ENCODE measurements at places on chromosomes 6 and 20.

GRCh38 chr6:46390153-46390876 lies 100.9 kb downstream of the RCAN2 start:
- DNase-seq: no peak

GRCh38 chr6:130307752-130308361 lies 58.0 kb upstream of the TMEM200A start:
- DNase-seq: peak; percentile 37

GRCh38 chr20:49278818-49279676 lies 1.2 kb upstream of the ZNFX1 start:
- no peak for DNase-seq

DNA sequence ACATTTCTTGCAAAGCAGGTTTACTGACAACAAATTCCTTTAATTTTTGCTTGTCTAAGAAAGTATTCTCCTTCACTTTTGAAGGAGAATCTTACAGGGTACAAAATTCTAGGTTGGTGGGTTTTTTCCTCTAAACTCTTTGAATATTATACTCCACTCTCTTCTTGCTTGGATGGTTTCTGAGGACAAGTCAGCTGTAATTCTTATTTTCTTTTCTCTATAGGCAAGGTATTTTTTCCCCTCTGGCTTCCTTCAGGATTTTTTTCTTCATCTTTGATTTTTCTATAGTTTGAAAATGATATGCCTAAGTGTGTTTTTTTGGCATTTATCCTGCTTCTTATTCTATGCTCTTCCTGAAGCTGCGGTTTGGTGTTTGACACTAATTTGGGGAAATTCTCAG lies 112.5 kb upstream of the HIVEP1 start:
- DNase-seq: no peak

DNA sequence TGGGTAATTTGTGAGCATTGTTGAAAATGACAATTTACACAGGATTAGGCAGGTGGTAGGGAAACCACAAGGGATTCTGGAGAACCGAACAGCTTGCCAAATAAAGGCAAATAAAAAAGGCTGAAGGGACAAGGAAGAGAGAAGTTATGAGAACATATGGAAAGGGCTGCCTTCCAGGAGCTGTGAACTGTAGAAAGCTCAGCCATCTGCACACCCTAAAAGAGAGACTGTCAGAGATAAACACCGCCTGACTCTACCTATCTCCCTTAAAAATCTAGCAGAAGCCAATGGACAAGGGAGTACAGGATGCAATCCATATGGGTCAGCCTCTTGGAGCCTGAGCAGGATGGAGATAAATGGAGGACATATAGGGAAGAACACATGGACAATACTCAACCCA lies 12.7 kb upstream of the SLC17A1 start:
- no peak for DNase-seq

DNA sequence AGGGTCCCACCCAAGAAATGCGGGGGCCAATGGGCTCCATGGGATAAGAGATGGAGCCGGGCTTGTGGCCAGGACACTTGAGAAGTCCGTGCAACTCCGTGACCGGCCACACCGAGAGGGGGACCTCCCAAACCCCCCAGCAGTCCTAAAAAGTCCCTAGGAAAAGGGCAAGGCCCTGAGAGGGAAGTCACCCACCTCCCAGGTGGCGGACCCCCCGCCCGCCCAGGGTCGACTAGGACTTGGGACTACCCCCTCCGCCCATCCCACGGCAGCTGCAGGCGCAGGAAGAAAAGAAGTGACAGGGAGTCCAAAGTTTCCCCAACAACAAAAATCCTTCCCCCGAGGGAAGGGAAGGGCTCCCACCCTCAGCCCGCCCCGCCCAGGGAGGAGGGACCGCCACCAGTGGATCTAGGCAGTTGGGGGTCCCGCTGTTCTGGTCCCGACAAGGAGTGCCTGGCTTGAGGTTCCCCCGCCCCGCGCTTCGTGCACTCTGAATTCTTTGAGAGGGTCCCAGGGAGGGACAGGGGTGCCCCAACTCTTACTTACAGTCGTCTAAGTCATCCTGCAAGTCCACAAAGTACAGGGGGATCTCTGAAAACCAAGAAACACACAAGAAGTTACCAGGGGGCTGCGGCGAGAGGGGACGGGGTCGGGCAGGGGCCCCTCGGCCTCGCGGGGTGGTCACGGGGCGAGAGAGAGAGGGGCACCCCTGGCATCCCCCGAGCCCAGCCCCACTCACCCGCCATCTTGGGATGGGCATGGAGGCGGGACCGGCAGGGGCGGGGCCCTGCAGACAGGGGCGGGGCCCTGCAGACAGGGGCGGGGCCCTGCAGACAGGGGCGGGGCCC lies 611 bp upstream of the RAB22A start:
- DNase-seq: no peak

- DNase-seq: no peak
Measured at GRCh38 chr20:47455133-47456040, 46.3 kb upstream of the NCOA3 start.

DNA sequence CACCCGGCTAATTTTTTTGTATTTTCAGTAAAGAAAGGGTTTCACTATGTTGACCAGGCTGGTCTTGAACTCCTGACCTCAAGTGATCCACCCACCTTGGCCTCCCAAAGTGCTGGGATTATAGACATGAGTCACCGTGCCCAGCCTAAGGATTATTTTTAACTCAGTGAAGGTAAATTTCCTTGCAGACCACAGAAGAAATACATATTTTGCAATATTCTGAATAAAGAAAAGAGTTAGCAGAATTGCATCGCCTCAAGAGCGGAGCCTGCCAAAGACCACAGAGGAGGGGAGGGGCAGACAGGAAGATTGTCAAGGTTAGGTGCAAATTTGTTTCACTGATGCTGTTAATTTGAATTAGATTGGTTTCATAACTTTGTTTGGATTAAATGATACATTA lies 47.4 kb downstream of the SOD2 start:
- no peak for DNase-seq

DNA sequence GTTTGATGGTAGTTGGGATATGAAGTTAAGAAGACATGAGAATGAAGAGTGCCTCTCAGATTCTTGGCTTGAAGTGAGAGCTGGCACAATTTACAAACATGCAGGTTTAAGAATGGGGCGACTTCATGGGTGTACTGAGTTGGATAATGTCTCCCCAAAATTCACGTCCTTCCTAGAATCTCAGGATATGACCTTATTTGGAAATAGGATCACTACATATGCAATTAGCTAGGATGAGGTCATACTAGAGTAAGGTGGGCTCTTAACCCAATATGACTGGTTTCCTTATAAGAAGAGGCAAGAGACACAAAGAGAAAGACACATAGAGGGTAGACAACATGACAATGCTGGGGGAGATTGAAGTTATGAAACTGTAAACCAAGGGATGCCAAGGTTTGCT lies 5.2 kb downstream of the PKIB start:
- DNase-seq: no peak

GRCh38 chr6:102154176-102154575 lies 760.7 kb downstream of the GRIK2 start:
- no peak for DNase-seq

- DNase-seq: no peak
Measured at GRCh38 chr6:51494342-51494741, 593.1 kb downstream of the PKHD1 start.

DNA sequence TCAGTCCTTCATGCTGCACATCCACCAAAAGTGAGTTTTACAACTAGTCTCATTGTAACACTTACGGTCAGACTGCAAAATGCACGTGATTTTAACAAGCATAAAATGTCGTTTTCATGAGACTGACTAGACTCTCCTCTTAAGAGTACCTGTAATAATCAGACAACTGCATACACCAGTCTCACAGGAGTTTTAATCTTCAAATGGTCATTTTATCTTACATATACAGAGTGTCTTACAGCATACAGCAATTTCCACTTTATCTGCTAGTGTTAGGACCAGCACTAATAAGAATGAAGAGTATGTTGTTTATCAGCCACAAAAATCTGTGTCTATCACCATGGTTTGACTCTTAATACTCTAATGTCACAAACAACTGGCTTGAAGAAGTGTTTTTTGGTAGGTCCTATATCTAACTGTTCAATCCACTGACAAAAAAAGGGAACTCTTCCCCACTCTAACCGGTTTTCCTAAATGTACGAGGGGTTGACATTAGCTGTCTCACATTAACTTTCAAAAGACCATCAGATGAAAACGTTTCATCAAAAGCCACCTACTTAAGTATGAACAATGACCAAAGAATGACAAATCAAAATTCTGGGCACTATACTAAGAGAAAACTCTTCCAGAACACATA lies 1.5 kb upstream of the ASF1A start:
- DNase-seq: no peak

DNA sequence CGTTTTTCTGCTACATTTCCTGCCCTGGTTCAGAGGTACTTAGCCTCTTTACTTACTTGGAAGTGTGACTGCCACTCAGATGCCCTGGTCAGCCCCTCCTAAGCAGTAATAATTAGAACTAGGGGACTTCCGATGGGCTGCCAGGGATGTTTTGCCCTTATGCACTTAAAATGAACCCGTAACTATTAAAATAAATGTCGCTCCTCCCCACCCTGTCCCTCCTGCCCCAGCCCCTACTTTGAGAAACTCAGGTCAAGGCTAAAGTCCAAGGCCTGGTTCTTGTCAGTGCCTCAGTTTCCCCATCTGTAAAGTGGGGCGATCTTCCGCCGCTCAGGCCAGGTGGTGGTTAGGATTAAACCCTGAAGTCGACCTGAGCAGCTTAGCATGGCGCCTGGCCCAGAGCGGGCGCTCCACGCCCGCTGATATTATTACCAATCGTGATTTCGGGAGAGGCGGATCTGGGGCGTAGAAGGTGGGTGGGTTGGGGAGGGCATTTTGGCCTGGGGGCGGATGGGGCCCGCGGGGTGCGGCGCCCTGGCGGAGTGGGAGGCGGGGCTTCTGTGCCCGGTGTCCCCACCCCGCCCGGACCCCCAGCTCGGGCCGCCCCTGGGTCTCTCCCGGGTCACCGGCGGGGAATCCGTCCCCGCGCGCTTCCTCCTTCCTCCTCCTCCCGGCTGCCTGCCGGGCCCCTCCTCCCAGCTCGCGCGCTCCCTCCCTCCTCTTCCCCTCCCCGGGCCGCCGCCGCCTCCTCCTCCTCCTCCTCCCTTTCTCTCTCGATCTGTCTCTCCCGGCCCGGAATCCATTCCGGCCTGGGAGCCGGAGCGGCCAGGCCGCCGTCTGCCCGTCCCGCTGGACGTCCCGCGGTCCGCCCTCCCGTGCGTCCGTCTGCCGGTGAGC lies at the start of gene SRC:
Gene SRC, plus strand, starts transcription at position 802 of the 897 bp plus-strand sequence. CDS start 38,014 bp downstream, outside the sequence.
- peak; percentile 44 for DNase-seq

GRCh38 chr6:92263864-92264263 lies 1155.5 kb downstream of the EPHA7 start:
- DNase-seq: no peak

- DNase-seq: no peak
Measured at GRCh38 chr6:167791091-167791779, 35.5 kb upstream of the AFDN start.

DNA sequence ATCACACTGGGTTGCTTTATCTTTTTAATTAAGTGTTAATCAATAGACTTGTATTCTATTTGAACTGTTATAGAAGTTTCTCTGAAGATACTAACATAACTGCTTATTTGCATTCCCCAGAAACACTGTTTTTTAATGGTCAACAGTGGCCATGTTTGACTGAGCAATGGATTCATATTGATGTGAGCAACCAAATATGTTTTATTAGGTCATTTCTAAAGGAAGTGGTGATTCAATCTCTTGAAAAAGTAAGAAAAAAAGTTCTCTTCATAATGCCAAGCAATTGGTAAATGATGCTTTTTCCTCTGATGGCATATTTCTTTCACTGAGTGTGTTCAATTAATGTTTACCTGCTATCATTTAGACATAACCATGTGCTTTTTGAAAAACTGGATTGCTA lies 593.0 kb upstream of the CITED2 start:
- no peak for DNase-seq

GRCh38 chr6:164321297-164321696 lies 906.8 kb downstream of the QKI start:
- no peak for DNase-seq

- DNase-seq: no peak
Measured at GRCh38 chr6:111162504-111162903, 75.2 kb downstream of the SLC16A10 start.

- DNase-seq: no peak
Measured at GRCh38 chr20:53736122-53736756, 142.6 kb upstream of the ZNF217 start.

GRCh38 chr6:2478200-2478599 lies 232.8 kb upstream of the GMDS start:
- no peak for DNase-seq

DNA sequence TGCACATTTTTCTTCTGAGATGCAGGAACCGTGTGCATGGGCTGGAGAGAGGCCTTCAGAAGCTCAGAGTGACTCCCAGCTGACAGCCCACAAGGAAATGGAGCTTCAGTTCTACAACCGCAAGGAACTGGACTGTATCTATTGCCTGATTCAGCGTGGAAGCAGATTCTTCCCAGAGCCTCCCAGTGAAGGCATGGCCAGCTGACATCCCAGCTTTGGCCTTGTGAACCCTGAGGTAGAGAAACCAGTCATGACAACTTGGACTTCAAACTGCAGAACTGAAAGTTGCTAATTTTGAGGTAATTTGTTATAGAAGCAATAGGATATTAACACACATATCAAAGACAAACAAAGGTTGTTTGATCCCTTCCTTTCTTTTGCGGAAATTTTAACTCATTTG lies 94.3 kb upstream of the NOX3 start:
- DNase-seq: no peak

DNA sequence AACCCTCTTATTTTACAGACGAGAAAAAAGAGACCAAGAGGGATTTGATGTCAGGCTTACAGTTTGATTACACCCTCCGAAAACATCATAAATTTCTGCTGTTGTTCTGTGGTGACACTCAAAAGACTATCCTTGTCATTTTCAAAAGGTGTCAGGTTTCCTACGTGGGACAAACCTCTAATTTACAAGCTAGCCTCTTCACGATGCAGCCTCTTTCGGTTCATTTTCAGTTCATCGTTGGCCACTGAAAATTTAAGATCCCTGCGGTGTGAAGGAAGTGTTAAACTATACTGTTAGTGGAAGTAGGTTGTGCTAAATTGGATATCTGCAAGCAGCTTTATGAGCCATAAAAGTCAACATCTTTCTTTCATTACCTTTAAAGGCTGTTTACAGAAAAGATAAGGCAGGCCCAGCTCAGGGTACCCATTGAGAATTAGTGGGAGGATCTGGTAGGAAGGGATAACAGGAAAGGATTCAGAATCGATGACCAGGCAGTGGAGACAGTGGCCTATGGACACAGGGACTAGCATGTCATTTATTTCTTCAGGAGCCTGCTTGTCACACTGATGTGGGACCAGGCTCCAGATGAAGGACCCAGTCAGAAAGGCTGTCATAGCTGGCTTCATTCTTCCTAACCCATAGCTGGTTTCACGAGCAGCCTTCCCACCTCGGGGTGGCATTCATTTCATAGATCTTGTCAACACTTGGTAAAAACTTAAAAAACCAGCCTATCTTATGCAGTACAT lies 329.1 kb upstream of the SOX4 start:
- no peak for DNase-seq

- peak; percentile 78 for DNase-seq
Measured at GRCh38 chr6:36368921-36369865, 18.3 kb downstream of the ETV7 start.

DNA sequence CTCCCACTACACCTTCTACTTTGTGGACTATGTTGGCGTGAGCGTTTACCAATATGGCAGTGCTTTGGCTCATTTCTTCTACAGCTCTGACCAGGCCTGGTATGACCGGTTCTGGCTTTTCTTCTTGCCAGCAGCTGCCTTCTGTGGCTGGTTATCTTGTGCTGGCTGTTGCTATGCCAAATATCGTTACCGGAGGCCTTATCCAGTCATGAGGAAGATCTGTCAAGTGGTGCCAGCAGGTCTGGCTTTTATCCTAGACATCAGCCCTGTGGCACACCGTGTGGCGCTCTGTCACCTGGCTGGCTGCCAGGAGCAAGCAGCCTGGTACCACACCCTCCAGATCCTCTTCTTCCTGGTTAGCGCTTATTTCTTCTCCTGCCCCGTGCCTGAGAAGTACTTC lies 16.5 kb upstream of the EFHC1 start:
- DNase-seq: no peak

- DNase-seq: no peak
Measured at GRCh38 chr20:51507216-51508036, 35.1 kb downstream of the NFATC2 start.
